ENCODE measurements at places on chromosomes 7 and 10. TPM values are rescaled to one million over a fixed set of nuclear protein-coding genes. Genes with fewer than 3 reads are reported as not detected.

- DNase-seq, result no peak
These were observed 698.9 kb downstream of the GRID1 start for GRCh38 chr10:85667638-85668233.

- DNase-seq, result no peak
These were observed 4.3 kb upstream of the GDI2 start for GRCh38 chr10:5817322-5818047.

- no peak for DNase-seq
These were observed 6.7 kb downstream of the FRA10AC1 start for GRCh38 chr10:93695740-93696139.

GRCh38 chr10:70269741-70270140 is 14.1 kb downstream of the NPFFR1 start:
- DNase-seq, result no peak

DNA sequence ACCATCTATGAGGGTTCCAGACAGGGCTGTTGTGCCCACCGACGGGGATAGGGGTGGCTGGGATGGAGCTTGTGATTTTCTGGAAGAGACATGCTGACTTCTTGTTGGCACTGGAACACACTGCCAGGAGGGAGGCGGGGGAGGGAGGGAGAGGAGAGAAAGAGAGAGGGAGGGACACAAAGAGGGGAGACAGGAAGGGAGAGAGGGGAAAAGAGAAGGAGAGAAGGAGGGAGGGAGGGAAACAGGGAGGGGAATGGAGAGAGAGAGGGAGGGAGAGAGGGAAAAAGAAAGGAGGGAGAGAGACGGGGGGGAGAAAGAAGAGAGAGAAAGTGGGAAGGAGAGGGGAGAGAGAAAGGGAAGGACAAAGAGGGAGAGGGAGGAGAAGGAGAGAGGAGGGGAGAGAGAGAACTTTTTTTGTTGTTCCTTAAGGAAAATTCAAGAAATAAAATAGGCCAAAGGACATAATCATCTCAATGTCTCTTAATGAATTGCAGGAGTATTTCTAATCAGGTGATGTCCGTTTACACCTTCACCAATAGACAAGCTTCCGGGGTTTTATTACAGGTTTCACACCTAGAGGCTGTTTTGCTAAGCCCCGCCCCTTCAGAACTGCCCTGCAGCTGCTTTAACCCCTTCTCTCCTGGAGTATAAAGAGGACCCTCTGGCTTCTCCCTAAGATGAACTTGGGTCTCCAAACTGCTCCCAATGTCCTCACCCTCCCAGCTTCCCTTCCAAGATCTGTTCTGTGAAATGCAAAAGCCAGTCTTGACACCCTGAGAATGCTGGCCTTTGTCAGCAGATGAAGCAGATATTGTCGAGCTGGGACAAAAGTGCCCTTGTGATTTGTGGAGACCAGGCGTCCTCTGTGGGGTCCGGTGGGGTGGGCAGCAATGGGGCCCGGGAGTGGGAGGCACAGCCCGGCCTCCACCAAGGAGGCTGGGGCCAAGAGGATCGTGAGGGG is 82.0 kb upstream of the GTF2IRD1 start:
- no peak for DNase-seq

- DNase-seq, result no peak
These were observed 25.9 kb downstream of the PRKG1 start for GRCh38 chr10:51100221-51100620.

DNA sequence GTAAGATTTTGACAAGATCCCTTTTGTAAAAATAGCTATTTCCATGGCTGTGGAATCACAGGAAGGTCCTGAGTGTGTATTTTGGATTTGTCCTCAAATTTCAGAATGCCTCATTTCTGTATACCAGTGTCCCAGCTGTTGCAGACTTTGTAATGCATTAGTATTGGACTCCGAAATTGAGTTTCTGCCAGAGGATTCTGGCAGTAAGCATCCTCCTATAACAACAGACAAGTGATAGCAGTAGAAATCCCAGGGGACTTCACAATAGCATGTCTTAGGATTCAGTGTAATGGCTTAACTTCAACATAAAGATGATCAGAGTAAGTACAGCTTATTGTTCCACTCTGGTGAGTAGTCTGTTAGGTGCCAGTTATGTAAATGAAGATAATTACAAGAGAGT is 104.6 kb downstream of the FOXP2 start:
- no peak for DNase-seq

GRCh38 chr10:124320778-124321432 is 97.8 kb downstream of the OAT start:
- DNase-seq, result no peak

- no peak for DNase-seq
These were observed 31.5 kb upstream of the BTRC start for GRCh38 chr10:101322266-101323108.

GRCh38 chr10:22606164-22606614 is 108.2 kb downstream of the PIP4K2A start:
- no peak for DNase-seq

GRCh38 chr7:25714013-25714412 is 438.0 kb upstream of the NFE2L3 start:
- no peak for DNase-seq

GDF10 gene
- total RNA-seq, result 0.34 TPM

OR2A1 gene
- 0.19 TPM for total RNA-seq

SLC25A13 gene
- 9.1 TPM for total RNA-seq

PSTK gene
- 5.6 TPM for total RNA-seq

Measured in naive thymus-derived CD4-positive, alpha-beta T cell (primary cell).